ENCODE measurements at places on chromosomes 3 and 15. TPM values are rescaled to one million over a fixed set of nuclear protein-coding genes. Genes with fewer than 3 reads are reported as not detected.
A peak's percentile ranks its signal among the peaks of the same experiment; 100 is the strongest.

KBTBD8 gene
- total RNA-seq = 8.6 TPM

- no peak for DNase-seq
These were observed 64.4 kb downstream of the LINGO1 start for GRCh38 chr15:77568014-77568972.

- DNase-seq = no peak
These were observed 10.8 kb upstream of the TNFAIP8L3 start for GRCh38 chr15:51105430-51106016.

DNA sequence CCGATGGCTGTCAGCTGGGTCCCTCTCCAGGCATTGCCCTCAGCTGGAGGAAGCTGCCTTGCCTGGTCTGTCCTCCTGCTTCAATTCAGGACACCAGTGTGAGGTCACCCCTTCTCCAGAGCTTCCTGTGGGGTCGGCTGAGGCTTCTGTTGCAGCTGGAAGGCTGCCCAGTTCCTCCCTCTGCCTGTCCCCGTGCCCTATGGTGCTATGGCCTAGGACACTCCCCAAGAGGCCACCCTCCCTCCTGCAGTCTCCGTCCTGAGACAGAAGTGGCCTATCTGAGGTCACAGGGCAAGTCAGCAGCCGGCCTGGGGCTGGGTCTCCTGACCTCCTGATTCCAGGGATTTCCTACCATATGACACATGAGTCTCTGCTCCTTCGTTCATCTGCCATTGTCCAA lies 57.9 kb downstream of the RASGRF1 start:
- DNase-seq = no peak

GRCh38 chr3:106276755-106277612 lies 408.2 kb upstream of the CBLB start:
- DNase-seq = no peak

GRCh38 chr3:181425074-181425473 lies 286.7 kb upstream of the SOX2 start:
- DNase-seq = no peak

PARP14 gene
- 23.1 TPM for total RNA-seq

DNA sequence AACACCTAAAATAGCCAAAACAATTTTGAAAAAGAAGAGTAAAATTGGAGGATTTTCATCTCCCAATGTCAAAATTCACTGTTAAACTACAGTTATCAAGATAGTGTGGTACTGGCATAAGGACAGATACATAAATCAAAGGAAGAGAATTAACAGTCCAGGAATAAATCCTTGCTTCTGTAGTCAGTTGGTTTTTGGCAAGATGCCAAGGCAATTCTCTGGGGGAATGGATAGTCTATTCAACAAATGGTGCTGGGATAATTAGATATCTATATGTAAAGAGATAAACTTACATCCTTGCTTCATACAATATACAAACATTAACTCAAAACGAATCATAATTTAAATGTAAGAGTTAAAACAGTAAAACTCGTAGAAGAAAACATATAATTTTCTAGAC lies 57.9 kb upstream of the SELENOK start:
- no peak for DNase-seq

DNA sequence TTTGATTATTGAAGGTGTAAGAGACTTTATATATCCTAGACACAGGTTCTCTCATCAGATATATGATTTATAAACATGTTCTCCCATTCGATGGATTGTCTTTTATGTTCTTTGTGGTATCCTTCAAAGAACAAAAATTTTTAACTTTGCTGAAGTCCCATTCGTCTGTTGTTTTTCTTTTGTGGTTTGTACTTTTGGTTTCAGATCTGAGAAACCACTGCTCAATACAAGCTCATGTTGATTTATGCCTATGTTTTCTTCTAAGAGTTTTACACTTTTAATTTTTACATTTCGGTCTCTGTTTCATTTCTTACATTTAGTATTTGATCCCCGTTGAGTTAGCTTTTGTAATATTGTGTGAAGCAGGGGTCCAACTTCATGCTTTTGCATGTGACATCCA lies 103.3 kb upstream of the SPRED1 start:
- DNase-seq = no peak

DNA sequence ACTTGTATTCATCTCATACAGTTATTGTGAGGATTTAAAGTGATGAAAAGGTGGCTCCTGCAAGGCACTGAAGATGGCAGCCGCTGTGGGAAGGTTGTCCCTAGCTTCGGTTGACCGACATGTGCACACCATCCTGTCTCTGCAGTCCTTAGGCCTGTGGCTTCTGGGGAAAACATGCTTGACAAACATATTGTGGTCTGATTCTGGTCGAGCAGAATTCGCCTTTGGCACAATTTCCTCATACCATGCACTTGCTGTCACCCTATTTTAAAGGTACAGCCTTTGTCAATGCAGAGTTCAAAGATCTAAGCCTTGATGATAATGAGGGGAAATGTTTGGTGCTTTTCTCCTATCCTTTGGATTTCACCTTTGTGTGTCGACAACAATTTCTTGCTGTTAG lies 50.9 kb downstream of the PRICKLE2 start:
- no peak for DNase-seq

INSYN1 gene
- 0.18 TPM for total RNA-seq

DNA sequence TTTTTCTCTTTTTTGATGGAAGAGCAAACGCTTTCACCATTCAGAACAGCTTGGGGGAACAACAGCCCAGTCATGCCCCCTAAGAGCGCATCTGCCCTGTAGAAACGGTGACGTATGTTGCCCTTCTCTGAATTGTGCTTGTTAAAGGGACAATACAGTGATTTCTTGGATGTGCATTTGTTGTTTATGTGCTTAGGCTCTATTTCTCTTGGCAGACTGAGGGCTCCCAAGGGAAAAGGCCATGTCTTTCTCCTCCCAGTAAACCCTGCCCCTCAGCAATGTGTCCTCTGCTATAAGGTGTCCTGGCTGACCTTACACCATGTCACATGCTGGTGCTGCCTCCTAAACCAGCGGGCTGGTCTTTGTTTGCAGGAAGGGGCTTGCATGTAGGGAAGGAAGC lies 346.1 kb downstream of the EPHB1 start:
- no peak for DNase-seq

DNA sequence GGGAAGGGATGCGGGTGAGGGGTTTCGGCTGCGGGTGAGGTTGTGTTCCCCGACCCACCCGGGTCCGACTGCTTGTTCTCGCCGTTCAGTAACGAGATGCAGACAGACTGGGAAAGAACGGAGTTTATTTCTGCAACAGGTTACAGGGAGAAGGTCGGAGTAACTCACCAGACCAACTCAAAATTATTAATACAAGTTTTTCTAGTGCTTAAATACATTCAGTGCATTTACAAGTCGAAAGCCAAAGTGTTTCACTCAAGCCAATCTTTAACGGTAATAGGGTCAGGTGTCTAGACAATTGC lies 492 bp upstream of the HIGD1A start:
- no peak for DNase-seq

- DNase-seq = no peak
These were observed 69.6 kb downstream of the SLC49A4 start for GRCh38 chr3:122864498-122864897.

GRCh38 chr15:55514414-55514850 lies 6.4 kb upstream of the DNAAF4 start:
- no peak for DNase-seq

DNA sequence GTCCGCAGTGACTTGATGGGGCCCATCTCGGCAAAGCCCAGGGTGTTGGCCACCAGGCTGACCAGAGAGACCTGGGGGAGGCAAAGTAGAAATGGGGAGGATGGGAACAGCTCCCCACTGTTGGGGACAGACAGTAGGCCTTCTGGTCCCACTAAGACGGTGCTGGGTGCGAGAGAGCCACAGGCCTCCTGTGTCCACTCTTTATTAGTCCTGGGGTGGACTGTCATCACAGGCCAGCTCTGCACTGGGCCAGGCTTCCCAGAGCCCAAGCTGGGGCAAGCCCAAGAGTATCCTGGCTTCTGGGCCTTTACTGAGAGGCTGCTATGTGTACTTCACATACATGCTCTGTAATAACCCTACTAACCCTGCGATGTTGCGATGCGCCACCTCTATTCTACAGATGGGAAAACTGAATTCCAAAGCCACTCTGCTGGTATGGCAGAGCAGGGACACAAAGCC lies 66.4 kb downstream of the EXOG start:
- DNase-seq = no peak

- DNase-seq = no peak
These were observed 8.0 kb upstream of the THRB start for GRCh38 chr3:24502690-24503089.

- no peak for DNase-seq
These were observed 6.2 kb downstream of the TNIK start for GRCh38 chr3:171454041-171454440.

GRCh38 chr15:44010089-44010488 lies 183.3 kb downstream of the WDR76 start:
- DNase-seq = peak; percentile 83

DNA sequence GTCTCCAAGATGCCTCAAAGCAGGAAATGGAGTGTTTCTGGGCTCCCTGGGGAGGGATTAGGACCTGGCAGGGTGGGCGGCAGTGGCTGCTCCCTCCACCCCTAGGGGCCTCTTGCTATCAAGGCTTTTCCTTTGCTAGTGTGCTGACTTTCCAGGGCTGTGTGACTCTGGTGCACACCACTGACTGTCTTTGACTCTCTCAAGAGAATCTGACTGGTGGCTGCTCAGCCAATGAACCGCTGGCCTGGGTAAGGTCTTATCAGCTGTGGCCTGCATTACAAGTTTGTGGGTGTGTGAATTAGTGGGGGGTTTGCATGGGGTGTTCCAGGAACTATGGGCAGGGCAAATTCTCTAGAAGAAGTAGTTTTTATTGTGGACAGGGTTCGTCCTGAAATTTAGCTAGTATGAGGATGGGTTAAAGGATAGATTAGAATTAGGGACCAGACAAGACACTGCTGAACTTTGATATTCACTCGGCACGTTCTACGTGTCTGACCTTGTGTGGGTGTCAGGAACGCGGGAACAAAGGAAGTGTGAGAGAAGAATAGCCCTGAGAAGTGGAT lies 29.5 kb downstream of the SIAH2 start:
- no peak for DNase-seq

DNA sequence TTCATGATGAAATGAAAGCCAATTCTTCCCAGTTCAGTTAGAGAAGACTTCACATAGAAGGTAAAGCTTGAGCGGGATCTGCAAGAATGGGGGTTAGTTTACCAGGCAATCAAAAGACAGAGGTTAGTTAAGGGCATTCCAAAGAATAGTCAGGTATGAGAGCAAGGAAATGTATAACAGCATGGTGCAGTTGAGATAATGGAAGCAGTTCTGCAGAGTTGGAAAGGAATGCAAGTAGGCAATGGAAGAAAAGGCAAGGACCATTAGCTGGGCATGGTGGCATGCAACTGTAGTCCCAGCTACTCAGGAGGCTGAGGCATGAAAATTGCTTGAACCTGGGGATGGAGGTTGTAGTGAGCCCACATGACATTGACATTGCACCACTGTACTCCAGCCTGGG lies 55.0 kb downstream of the LSAMP start:
- DNase-seq = no peak

- DNase-seq = no peak
These were observed 2.8 kb upstream of the HERC1 start for GRCh38 chr15:63836579-63836978.

DENND6A gene
- 9.0 TPM for total RNA-seq

- peak; percentile 70 for DNase-seq
These were observed 32.1 kb upstream of the DENND4A start for GRCh38 chr15:65824031-65824743.

PFN2 gene
- total RNA-seq = 256 TPM

SLC28A2 gene
- total RNA-seq = not detected

RYR3 gene
- total RNA-seq = 0.18 TPM

DNA sequence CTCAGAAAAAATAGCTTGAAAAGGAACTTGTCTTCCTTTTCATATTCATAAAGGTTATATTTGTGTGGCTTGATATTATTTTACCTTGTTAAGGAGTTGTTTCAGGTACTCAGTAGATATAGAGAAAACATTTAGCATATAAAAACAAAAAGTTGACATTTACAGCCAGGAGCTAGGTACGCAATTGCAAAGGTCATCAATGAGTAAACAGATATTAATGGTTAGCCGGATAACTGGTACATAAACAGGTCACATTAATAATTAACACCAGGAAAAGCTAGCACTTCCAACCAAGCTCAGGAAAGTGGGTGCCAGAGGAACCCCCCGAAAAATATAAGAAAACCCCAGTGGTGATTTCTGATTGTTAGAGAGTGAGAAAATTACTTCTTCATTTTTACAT lies 146.6 kb upstream of the NR2F2 start:
- DNase-seq = no peak

DNA sequence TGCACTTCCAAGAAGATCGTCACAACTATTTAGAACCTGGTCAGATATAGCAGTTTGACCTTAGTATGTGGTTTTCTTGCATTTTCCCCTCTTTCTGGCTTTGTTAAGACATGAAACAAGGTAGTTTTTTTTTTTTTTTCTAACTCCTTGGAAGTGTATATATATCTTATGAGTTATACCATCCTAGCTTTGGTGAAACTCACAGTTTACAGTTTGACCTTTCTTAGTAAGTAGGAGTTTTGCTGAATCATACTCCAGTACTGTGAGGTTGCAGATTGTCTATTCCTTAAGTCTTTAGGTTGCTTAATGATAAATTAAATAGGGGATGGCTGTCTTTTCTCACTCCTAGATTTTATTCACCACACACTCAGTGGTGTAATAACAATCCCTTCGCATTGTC lies 325.0 kb downstream of the RBMS3 start:
- peak; percentile 94 for DNase-seq

CPNE9 gene
- total RNA-seq = not detected

- DNase-seq = no peak
These were observed 41.6 kb downstream of the WDR76 start for GRCh38 chr15:43868406-43868805.

MUC4 gene
- total RNA-seq = not detected

DNA sequence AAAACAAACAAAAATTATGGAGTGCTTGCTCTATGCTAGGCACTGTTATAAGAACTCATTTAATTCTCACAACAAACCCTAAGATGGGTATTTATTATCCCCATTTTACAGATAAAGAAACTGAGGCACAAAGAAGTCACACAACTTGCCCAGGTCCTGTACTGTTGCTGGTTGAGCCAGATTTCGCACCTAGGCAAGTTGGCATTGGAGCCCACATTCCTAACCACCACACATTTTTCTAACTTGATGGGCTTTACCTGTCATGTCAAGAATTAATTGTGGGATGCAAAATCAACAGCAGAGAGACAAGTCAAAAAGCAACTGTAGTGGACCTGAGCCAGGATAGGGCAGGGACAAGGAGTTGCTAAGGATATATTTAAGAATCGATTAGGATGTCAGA lies 47.9 kb upstream of the VILL start:
- DNase-seq = no peak

DNA sequence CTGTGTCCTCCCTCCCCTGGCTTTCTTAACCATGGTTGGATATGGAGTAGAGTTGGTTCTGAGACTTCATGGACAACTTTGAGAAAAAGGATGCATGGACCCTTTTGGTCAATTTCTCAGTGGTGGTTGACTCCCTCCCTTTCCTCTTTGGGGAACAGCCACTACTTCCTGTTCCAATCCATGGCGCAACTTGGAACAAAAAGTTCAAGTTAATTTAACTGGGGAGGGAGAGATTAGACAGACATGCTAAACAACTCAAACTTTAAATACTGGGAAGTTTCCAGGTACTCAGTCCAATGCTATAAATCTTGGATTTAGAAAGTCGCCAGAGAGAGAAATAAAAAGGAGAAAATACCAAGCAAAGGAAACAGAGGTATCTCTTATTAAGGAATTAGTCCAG lies 202.2 kb downstream of the PDZRN3 start:
- no peak for DNase-seq
